Renal cortical epithelial cell (primary cell): ENCODE measurements at places on chromosomes 7 and 10. TPM values are rescaled to one million over a fixed set of nuclear protein-coding genes. Genes with fewer than 3 reads are reported as not detected.

Gene CNTNAP2
- 0.25 and 12.9 TPM in 2 replicates for total RNA-seq

DNA sequence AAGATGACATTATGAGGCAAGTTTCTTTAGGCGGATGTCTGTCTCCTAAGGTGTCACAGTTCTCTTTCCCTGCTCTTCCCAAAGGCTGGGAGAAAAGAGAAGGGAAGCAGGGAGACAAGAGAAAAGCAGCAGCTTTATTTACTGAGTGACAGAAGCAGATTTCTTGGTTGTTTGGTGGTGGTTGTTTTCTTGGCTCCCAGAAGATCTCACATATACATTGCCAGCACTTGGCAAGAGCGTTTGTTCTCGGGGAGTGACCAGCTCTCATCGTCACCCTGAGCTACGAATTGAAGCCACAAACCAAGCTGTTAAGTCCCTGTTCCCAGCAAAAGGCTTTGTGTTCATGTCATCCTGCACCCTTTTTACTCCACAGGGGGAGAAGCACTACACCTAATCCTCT, 11.4 kb downstream of the CDHR3 start:
- no peak for DNase-seq

DNA sequence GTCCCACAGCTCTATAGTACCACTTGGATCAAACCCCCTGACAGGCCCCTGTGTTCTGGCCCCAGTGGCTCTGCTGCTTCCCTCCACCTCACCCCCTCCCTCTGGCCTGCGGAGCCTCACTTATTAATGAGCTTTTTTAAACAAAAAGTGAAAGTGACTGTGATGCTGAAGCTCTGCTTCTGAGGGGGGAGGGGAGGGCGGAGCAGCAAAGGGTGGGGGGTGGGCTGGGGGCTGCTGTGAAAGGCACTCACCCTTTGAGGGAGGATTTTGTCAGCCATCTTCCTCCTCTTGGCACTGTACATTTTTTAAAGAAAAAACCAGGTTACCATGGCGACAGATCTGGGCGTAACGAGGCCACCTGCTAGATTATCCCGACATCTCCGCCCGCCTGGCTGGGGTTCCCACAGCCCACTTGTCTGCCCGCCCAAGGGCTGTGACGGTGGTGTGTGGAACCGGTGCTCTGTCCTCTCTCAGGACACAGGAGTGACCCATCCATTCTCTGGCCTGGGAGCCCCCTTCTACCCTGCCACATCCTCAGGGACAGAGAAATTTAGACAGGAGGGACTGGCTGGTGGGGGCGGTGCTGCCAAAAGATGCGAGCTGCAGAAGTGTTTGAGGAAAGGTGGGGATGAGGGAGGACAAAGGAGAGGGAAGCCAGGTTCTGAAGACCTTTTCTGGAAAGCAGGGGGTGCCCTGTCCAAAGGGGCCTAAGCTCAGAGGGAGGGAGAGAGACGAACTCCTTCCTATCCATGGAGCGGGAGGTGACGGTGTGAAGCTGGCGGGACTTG, 4.9 kb downstream of the SMARCD3 start:
- no peak for DNase-seq

DNA sequence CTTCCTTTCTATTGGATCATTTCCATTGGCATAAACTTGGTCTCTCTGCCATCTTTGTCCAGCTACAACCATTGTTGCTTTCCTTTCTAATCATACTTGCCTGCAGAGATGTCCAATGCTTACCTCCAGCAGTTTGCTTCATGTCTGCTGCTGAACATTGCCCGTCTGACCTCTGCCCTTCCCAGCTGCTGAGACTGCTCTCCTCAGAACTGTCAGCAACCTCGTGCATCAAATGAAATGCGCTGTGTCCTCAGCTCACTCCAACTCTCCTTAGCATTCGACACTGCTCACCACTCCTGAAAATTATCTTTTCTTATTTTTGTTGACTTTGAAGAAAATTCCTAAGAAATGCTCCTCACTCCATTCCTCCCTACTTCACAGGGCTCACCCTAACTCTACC, 5.0 kb downstream of the FAM170B start:
- no peak for DNase-seq

Gene THSD7A
- total RNA-seq: 1.6 and 2.5 TPM in 2 replicates

Gene GDF10
- not detected in 2 replicates for total RNA-seq

- no peak for DNase-seq
Measured at GRCh38 chr7:113000316-113001020, 86.2 kb downstream of the GPR85 start.

Gene RTKN2
- 3.4 and 4.7 TPM in 2 replicates for total RNA-seq

DNA sequence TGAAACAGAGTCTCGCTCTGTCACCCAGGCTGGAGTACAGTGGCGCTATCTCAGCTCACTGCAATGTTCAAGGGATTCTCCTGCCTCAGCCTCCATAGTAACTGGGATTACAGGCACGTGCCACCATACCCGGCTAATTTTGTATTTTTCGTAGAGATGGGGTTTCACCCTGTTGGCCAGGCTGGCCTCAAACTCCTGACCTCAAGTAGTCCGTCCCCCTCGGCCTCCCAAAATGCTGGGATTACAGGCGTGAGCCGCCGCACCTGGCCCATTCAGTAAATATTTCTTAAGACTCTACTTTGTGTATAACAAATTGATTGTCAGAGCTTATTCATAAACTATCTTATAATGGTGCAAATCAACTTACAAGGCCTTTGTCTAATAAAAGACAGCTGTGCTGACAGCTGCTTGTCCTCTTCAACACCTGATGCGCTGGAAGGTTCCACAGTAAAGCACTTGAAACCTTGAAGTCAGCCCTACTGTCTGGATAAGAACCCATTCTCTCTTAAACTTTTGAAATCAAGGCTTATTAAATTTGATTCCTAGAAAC, 14.7 kb downstream of the ECHDC3 start:
- no peak for DNase-seq

Gene UPK3BL2
- 5.5 TPM in 1 of 2 replicates, not detected in the other for total RNA-seq

GRCh38 chr10:70928140-70928539, 39.8 kb upstream of the PCBD1 start:
- peak; percentile 5 for DNase-seq

GRCh38 chr10:29186221-29186620, 102.6 kb upstream of the LYZL1 start:
- no peak for DNase-seq

- DNase-seq: peak; percentile 46
Measured at GRCh38 chr7:3916146-3916545, 615.1 kb downstream of the SDK1 start.

GRCh38 chr10:124044143-124044862, 49.1 kb downstream of the CHST15 start:
- DNase-seq: no peak

GRCh38 chr10:5835446-5836095, 22.3 kb upstream of the GDI2 start:
- no peak for DNase-seq
